Stimulated activated CD8-positive, alpha-beta memory T cell treated with anti-CD3 and anti-CD28 coated beads, Interleukin-4, amount 100 ng/mL, for 4 hours (primary cell): ENCODE measurements at places on chromosomes 2 and 18.

DNA sequence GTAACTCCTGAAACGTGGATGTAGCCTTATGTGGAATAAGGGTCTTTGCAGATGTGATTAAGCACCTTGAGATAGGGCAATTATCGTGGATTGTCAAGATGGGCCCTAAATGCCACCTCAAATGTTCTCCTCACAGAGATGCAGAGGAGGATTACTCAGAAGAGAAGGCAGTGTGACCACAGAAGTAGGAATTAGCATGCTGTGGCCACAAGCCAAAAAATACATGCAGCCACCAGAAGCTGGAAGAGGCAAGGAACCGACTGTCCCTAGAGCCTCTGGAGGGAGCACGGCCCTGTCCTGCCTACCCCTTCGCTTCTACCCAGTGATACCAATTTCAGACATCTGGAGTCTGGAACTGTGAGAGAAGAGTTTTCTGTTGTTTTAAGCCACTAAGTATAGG, 47.3 kb upstream of the MGAT5 start:
- no peak for DNase-seq

DNA sequence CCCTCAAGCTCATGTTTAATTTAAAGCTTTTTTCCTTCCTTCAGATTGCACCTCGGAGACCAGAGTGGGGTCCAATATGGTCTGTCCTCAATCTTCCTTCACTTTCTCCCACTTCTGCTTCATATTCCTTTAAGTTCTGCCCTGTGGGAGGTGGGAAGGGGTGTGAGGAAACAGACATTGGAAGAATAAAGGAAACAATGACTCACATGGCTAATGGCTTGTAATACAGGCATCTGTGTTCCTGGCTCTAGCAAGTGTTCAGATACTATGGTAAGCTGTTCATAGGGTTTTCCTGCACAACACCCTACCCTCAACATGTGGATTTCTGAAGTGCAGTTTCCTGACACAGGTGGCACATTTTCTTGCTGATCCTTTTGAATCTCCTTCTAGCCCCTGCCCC, 209.5 kb downstream of the PIK3C3 start:
- DNase-seq: no peak

DNA sequence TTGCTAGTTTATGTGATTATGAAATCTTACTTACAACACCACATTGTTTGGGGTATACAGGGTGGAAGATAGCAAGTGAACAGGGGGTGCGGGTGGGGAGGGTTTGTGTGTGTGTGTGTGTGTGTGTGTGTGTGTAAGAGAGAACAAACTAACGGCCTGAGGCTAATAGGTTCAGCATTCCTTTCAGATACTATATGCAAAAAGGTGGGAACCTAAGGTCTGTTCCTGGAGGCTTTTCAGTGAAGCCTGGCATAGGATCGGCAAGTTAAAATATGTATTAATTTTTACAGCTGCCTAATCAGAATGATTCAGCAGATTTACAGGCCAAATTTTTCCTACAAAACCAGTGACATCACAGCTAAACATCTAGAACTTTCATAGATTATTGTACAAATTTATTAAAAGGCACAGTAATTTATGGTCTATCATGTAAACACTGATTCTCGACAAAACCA, 7.6 kb upstream of the SPDYA start:
- no peak for DNase-seq

- no peak for DNase-seq
Observed at GRCh38 chr2:54618646-54619565, 104.6 kb upstream of the EML6 start.

DNA sequence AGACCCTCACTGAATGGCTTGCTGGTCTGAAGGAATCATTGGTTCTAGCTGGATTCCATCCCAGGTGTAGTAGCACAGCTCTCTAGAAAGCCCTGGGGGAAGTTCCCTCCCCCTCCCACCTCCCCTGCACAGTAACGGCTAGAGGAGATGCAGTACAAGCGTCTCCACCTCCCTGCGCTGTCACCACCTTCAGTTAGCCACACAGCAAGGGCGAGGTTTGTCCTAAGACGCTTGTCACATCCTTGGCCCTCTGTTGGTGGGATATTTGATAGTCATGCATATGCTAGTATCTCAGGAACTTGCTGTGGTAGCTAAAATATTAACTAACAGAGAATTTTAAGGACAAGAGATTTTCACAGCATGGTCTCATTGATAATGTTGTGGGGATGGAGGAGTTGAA, 19.4 kb downstream of the TRAPPC12 start:
- no peak for DNase-seq
